ENCODE measurements at places on chromosomes 1 and 21.
A peak's percentile ranks its signal among the peaks of the same experiment; 100 is the strongest.

DNA sequence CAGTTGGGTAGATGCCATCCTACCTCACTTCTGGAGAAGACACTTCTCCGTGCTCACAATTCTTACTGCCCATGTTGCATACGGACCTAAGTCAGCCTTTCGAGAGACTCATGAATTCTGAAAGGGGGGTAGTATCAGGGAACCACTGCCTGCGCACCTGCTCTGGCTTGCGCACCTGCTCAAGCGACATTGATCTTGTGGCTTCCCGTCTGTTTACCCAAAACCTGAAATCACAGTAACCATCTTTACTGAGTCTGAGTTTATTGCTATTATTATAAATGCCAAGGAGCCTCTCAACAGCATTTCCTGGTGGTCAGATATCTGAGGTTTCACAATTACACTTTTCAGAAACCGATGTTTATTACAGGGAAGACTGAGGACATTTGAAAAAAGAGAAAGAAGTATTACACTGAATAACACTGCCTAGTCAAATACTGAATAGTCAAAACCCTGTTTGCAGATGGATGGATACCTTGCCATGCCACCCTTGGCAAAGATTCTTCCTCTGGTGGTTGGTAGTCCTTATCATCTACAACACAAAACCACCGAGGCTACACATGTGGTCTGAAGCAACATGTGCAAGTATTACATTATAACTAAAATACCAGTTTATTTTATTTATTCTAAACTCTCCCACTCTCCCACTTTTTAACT lies 208.7 kb downstream of the SIPA1L2 start:
- no peak for DNase-seq

DNA sequence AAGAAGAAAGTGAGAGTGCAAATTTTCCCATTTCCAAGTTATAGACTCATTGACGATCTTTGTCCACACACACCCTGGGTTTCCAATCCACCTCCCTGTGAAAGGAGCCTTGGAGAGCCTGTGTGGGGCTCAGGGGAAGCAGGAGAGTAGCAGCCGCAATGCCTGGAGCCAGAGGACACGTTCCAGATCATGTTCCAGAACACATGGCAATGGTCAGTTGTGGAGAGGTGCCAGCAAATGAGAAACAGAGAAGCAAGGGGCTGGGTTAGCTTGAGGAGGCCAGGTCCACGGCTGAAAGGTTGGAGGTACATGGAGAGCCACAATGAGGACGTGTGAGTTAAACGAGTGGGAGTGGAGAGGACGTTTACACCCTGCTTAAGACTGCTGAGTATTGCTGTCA lies 33.0 kb upstream of the SIPA1L2 start:
- DNase-seq = no peak

DNA sequence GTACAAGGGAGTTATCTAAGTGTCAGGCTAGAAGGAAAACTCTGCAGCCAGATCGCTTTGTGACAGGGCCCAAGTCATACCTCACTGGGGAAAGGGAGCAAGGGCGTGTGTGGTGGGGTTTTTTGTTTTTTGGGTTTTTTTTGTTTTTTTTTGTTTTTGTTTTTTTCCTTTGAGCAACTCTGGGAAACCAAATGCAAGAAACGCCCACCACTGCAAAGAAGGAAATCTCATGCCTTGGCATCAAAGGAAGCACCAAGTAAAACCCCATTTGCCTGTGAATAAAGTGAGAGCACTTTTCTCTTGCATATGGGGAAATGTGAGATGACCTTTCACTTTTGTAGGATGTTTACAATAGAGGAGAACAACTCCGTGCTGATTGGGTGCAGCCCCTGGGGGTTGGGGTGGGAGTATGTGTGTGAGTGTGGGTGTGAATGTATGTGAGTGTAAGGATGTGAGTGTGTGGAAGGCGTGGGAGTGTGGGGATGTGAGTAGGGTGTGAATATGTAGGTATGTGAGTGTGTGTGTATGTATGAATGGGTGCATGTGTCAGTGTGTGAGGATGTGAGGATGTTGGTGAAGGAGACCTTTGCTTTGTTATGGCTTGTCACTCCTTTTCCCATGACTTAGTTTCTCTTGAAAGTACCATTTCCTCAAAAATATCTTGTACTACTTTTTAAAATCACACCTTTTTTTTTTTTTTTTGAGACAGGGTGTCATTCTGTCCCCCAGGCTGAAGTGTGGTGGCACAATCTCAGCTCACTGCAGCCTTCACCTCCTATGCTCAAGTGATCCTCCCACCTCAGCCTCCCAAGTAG lies 34.6 kb downstream of the IL12RB2 start:
- peak; percentile 56 for DNase-seq

DNA sequence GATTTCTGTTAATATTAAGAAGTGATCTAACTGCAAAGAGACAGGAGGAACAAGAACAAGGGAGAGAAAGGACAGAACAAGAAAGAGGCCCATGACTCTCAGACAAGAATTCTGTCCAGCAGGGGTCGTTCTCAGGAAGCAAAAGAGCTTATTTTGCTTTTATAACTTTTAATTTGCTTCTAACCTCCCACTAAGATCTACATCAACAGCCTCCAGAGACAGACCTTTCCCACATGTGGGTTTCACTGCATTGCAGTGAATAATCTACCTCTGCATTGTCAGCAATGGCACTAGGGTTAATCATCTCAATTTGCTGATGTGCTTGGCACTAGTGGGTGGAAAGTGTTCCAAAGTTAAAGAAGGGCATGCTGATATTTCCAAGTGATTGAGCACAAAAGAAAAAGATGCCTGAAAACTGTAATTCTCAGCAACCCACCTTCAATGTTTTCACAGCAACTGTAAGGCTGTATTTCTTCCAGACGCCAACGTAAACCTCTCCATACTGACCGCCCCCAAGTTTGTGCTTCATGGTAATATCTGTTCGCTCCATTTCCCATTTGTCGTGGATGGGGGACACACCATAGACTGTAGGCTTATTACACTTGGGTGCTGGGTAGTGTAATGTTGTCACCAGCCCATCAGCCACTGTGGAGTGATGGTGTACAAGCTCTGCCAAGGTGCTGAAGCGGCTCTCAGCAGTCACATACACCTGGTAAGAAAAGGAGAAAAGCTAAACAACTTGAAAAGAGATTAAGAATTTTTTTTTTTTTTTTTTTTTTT lies 39.5 kb downstream of the TOR3A start:
- peak; percentile 24 for DNase-seq

DNA sequence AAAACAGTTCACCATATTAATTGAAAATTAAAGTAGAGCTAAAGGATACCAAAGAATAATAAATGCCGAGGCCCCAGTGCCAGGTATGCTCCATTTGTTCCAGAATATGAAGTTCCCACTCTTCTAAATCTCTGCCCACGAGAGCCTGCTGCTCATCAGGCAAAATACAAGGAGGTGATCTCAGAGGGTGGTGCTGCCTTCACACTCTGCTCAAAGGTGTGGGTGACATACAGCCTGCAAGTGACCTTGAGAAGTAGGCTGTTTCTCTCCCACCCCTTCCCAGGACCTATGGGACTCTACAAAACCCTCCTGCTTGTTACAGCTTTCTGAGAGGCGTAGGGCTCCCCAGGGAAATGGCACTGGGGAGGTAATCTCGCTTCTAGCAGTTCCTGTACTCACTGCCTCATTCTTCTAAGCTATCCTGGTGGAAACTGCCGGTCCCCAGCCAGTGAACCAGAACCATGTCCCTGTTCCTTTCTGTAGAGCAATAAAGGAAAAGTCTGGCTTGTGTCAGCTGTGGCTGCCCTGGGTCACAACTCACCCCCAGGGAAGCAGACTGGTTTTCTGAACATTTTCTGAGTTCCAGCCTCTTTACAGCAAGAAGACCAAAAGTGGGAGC lies 26.9 kb upstream of the DPT start:
- no peak for DNase-seq

DNA sequence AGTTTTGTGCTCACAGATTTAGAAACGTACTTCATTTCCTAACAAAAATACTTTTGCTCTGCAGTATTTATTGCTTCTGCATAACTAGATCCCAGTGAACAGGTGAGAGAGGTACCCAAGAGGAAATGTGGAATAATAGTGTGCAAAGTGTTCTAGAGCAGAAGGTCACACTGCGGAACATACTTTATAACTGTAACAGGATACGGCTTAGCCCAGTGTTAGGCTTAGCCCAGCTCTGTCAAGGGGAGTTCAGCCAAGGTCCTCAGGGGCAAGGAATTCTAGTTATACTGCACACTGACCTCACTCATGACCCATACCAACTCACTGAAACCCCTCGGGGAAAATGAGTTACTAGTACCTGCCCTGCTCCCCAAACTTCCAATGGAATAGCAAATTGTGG lies 55.3 kb downstream of the PTPN14 start:
- DNase-seq = no peak

DNA sequence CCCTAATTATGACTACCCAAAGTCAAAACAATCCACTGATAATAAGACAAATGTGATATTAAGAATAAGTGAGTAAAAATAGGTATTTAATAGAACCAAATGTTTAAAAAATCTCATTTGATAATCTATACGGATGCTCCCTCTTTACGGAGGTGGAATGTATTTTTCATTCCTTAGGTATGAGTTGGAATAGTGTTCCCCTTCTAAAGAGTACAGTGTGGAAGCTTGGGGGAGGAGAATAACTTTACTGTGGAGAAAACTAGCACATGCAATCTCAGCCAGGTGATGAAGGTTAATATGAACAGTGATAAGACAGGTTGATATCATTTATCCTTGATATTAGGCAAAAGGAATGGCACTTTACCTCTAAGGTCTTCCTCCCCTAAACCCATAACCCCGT lies 74.6 kb downstream of the GPR88 start:
- DNase-seq = no peak

- no peak for DNase-seq
Measured at GRCh38 chr1:225735252-225736149, 42.1 kb upstream of the SRP9 start.

DNA sequence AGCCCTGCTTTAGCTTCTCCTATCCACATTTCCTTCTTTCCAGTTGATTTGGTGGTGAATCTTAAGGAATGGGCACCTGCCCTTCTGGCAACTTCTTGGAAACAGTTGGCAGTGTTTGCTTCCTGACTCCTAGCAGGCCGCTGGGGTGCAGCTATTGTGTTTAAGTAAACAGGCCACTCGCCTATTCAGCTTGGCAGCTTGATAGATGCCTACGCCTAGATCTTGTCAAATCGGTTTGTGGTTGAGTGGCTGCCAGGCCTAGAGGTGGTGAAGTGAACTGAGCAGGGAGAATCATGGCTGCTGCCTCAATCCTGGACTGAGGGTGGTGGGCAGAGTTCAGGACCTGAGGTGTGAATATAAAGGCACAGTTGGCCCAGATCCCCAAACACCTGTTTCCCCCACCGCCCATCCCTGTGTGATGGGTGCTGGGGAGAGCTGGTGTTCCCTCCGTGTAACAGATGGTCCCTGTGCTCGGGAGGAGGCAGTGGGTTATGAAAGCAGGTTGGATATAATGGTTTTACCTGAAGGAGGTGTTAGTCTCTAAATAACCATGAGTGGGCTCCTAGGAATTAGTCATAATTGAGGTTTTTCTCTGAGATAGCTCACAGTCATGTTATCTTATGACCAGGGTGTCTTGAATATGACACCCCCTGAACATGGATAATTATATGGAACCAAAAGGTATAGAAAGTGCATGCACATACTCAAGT lies 940 bp upstream of the PLA2G2C start:
- no peak for DNase-seq

GRCh38 chr1:2933431-2934155 lies 87.7 kb upstream of the ACTRT2 start:
- DNase-seq = no peak

GRCh38 chr1:90210633-90211491 lies 216.0 kb downstream of the ZNF326 start:
- DNase-seq = no peak

- DNase-seq = no peak
Measured at GRCh38 chr1:182754543-182755314, 34.8 kb upstream of the NPL start.

- DNase-seq = no peak
Measured at GRCh38 chr1:227917081-227917950, 30.4 kb downstream of the WNT9A start.

GRCh38 chr1:231401478-231401877 lies 20.6 kb downstream of the EGLN1 start:
- no peak for DNase-seq

DNA sequence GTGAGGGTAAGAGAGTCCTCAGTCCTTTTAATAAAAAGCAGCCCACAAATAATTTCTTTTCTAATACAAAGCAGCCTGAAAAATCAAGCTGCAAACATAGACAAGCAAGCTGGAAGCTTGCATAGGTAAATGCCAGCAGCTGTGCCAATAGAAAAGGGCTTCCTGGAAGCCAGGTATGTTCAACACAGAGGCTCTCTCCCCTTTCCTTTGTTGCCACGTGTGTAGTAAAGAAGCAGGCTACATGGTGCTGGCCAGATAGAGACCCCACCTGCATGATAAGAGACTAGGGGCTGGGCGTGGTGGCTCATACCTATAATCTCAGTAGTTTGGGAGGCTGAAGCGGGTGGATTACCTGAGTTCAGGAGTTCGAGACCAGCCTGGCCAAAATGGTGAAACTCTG lies 50.1 kb upstream of the ERRFI1 start:
- DNase-seq = no peak

DNA sequence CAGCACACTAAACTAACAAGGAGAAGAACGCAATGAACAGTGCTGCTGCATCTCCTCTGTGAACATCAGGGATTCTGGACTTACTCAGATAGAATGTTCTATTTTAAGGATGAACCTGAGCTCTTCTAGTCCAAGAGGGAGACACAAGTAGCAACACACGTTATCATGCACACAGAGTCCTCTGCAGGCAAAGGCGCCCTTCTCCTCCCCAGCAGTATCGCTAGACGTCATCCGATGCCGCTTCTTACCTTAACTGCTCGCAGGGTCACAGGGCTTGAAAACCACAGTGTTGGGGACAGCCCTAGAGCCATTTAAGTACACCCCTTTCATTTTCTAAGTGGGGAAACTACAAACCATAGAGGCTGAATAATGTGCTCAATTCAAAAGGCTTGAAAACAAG lies 74.5 kb downstream of the HIVEP3 start:
- no peak for DNase-seq

- no peak for DNase-seq
Measured at GRCh38 chr1:168939947-168940223, 166.6 kb upstream of the ATP1B1 start.

DNA sequence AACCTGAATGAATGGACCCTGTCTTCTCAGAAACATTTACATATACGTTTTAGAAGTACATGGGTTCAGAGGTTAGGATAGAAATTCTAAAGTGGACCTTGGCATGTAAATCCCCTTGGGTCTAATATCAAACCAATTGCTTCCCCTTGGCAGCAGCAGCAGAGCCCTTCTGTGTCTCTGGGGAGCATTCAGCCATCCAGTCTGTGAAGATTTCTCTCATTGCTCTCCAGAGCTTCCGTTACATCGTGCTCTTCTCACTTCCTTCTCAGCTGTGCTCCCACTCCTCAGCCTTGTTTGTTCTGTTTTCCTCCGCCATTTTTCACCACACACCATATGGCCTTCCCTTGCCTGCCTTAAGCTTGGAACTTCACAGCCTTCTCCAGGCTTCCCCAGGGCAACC lies 61.5 kb upstream of the ATP1B1 start:
- peak; percentile 33 for DNase-seq

- peak; percentile 84 for DNase-seq
Measured at GRCh38 chr1:182614796-182615454, 10.7 kb upstream of the RGS16 start.

- no peak for DNase-seq
Measured at GRCh38 chr1:42674682-42675081, 7.5 kb upstream of the YBX1 start.
